ENCODE measurements at places on chromosomes 6 and 20. TPM values are rescaled to one million over a fixed set of nuclear protein-coding genes. Genes with fewer than 3 reads are reported as not detected.

Gene MUC22
- not detected for total RNA-seq

Gene HLA-DRB5
- total RNA-seq = not detected

Gene KCNG1
- 3.0 TPM for total RNA-seq

Gene NOP56
- total RNA-seq = 127 TPM

Gene LHFPL5
- total RNA-seq = not detected

Gene ETV7
- total RNA-seq = 0.32 TPM

Gene RAD21L1
- total RNA-seq = not detected

Gene SOBP
- total RNA-seq = 1.9 TPM

- no peak for DNase-seq
These were observed 81.7 kb downstream of the PREP start for GRCh38 chr6:105321207-105321606.

GRCh38 chr20:3313683-3314065, 74.7 kb upstream of the SLC4A11 start:
- no peak for DNase-seq

DNA sequence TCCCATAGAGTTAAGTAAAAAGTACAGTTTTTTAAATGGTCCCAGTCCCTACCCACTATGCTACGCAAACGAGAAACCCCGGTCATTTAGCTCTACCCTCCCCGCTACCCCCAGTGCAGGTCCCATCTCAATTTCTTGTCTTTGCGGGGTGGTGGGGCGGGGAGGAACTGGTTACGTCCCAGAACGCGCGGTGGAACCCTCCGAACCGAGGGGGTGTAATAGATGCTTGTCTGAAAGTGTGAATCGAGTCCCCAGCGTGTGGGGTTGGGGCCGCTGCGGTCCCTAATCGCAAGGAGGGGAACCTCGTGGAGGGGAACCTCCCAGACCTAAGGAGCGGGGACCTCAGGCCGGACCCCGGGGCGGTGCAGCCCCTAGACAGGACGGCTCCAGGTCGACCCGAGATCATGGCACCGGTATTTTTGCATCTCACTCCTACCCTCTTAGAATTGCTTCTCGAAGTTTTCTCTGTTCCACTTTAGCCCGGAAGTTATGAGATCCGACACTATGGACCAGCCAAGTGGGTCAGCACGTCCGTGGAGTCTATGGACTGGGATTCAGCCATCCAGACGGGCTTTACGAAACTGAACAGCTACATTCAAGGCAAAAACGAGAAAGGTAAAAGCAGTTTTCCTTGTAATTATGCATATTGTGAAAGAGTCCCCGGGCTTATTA, 779 bp downstream of the HEBP2 start:
- peak; percentile 16 for DNase-seq

DNA sequence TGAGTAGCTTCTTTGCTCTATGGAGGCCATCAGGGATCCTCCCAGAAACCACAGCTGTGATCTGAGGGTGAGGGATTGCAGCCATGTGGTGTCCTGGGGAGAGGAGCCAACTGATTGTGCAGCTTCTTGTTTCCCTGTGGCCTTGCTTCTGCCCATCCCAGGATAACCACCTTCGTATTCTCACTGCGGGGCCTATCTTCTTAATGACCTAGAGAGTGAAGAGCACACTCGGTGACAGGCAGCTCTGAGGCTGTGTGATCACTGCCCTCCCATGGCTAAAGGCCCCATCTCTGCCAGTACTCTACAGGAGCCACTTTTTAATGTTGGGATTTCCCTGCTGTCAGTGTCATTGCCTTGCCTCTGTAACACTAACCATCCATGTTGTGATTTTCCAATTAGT, 5.3 kb upstream of the RAET1L start:
- no peak for DNase-seq

DNA sequence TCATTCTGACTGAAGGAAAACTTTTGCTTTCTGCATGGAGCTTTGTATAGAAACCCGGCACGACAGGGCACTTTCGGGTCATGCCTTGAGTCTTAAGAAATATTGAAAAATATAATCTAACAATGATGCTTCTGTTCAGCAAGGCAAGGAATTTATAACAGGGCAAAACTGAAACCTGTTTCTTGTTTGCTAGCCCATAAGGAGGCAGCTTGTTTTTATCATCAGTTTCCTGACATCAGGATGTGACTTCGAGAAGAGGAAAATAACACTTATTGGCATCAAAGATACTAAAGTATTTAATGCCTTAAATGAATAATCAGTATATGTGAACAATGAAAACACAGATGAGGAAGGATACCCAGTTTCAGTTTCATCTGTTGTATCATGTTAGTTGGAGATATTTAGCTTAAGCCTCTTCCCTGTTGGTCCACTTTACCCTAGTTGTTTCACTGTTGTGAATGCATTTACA, 146.5 kb downstream of the CDKAL1 start:
- peak; percentile 42 for DNase-seq

GRCh38 chr6:159819932-159820640, 20.0 kb downstream of the PNLDC1 start:
- no peak for DNase-seq

Data from fibroblast of villous mesenchyme (primary cell).